ENCODE measurements at places on chromosomes 11 and 22.

GRCh38 chr11:108561535-108561991 is 32.0 kb downstream of the EXPH5 start:
- DNase-seq = peak; percentile 29

GRCh38 chr11:134060316-134060715 is 8.6 kb upstream of the JAM3 start:
- no peak for DNase-seq

DNA sequence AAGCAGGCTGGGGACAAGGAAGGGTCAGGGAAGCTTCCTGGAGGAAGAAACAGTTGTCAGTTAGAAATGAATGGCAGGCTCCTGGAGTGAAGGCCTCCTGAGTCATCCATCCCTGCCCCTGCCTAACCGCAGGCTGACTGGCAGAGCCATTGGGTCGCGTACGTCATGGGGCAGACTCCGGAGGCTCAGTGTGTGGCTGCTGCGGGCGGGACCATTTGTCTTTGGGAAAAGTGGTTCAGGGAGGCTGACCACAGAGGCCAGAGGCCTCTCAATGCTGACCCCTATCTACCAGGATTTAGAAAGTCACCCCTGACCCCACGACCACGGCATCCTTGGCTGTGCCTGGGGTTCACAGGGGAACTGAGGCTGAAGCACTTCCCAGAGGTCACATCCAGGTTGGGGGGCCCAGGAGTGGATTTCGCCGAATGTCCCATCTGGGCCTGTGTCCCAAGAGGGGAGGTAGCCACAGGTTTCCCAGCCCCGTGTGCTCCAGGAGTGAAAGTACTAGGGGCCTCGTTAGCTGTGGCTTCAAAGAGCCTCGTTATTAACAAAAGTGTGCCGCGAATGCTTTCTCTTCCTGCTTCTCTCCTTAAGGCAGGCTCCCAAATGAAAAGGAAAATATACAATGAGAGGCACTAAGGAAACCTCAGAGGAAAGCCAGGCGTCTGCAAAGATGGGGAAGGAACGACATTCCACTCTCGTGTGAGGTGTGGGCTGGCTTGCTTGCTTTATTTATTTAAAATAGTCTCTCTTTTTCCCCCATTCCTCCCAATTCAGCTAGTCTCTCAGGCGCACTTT is 58.9 kb downstream of the FLRT1 start:
- DNase-seq = no peak

DNA sequence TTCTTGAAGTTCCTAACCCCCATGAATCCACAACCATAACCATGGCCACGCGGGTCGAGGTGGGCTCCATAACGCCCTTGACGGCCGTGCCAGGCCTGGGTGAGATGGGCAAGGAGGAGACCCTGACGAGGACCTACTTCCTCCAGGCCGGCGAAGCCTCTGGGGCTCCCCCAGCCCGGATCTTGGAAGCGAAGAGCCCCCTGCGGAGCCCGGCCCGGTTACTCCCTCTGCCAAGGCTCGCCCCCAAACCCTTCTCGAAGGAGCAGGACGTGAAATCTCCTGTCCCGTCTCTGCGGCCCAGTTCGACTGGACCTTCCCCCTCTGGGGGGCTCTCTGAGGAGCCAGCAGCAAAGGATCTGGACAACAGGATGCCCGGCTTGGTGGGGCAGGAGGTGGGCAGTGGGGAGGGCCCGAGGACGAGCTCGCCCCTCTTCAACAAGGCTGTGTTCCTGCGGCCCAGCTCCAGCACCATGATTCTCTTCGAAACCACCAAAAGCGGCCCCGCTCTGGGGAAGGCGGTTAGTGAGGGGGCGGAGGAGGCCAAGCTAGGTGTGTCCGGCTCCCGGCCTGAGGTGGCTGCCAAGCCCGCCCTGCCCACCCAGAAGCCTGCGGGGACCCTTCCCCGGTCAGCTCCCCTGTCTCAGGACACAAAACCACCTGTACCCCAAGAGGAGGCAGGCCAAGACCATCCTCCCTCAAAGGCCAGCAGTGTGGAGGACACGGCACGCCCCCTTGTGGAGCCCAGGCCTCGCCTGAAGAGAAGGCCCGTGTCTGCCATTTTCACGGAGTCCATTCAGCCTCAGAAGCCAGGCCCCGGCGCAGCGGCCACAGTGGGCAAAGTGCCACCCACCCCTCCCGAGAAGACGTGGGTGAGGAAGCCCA is 75.7 kb downstream of the KIAA1671 start:
- DNase-seq = no peak

DNA sequence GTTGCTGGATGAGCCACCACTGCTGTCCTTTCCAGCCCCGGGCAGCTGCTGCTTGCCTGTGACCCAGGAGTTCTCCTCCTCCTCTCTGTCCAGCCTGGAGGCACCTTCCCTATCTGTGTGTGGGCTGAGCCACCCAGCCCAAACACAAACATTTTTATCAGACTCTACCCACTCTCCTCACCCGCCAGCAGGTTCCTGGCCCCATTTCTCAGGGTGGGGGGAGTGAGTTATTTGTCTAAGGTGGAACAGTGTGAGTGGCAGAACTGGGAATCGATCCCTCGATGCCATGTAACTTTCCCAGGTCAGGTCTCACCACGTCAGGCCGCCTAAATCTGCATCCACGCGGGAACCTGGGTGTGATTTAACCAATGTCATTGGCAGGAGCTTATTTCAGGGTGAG is 20.8 kb upstream of the SMIM38 start:
- no peak for DNase-seq

Measured in fibroblast of skin of left quadriceps (primary cell).